Liver (tissue), 10 donors: ENCODE measurements at places on chromosomes 3 and 15.
A peak's percentile ranks its signal among the peaks of the same experiment; 100 is the strongest.

DNA sequence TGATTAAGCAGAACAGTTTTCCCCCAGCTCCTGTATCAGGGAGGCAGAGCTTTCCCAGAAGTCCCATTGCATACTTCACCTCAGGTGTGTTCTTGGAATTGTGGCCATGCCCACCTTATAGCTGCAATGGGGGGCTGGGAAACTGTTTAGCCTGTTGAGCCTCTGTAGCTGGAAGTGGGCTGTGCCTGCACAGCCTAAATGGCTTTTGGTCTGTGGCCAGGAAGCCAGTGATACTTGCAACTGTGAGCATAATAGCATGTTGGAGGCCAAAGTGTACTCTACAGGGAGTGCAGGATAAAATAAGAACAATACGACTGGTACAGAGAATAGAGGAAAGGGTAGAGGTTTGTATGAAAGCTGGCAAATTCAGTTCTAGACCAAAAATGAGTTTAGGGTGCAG, 248.5 kb downstream of the PTPRG start:
- no peaks in the 10 kb centered on the region for H3K36me3 ChIP-seq
- no peak overlapping the region for H3K4me3 ChIP-seq
- no peak for DNase-seq
- H3K27ac ChIP-seq = no peak overlapping the region

- no peak overlapping the region for H3K27ac ChIP-seq
- no peak overlapping the region for H3K4me3 ChIP-seq
- no peak for DNase-seq
- H3K36me3 ChIP-seq = no peaks in the 10 kb centered on the region
Observed at GRCh38 chr3:160169139-160169976, 55.9 kb upstream of the C3orf80 start.

DNA sequence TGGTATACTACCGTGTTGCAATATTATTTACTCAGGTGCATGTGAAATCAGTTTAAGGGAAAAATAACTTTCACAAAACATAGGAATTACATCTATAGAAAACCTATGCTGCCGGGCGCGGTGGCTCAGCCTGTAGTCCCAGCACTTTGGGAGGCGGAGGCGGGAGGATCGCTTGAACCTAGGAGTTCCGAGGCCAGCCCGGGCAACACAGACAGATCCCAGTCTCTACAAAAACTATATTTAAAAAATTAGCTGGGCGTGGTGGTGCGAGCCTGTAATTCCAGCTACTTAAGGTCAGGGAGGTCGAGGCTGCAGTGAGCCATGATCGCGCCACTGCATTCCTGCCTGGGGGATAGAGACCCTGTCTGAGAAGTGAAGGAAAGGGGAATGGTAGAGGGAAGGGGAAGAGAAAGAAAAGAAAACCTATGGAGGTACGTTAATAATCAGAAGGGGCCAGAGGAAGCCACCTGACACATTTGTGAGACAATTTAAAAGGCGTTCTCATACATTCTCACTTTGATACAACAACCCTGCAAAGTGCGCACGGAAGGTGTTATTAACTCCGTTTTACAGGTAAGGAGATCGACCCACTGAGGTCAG, 456 bp upstream of the TMEM62 start:
- H3K36me3 ChIP-seq = peaks cover 2% of the 10 kb centered on the region
- peak overlapping the region; percentile 69 for H3K27ac ChIP-seq
- H3K4me3 ChIP-seq = peak overlapping the region; percentile 82
- no peak for DNase-seq
- no peaks in the 10 kb centered on the region for H3K27me3 ChIP-seq

DNA sequence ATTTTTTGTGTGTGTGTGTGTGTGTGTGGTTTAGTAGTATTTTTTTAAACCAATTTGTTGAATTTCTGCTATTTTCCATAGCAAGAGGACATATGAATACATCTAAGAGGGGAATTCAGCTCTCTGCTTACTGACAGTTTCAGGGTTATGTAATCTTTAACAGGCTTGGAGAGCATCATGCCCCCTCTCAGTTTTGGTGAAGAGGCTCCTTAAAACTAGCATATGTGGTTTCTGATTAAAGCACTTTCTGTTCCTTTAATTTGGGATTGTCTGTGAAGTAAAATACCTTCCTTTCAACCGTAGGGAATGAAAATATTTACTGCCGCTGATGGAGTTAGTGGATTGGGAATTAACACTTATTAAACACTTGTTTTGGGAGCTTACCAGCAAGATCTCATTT, 19.4 kb upstream of the NFKBIZ start:
- H3K27ac ChIP-seq = no peak overlapping the region
- no peaks in the 10 kb centered on the region for H3K36me3 ChIP-seq
- H3K4me1 ChIP-seq = peaks cover 22% of the 10 kb centered on the region
- H3K4me3 ChIP-seq = no peak overlapping the region
- DNase-seq = no peak

DNA sequence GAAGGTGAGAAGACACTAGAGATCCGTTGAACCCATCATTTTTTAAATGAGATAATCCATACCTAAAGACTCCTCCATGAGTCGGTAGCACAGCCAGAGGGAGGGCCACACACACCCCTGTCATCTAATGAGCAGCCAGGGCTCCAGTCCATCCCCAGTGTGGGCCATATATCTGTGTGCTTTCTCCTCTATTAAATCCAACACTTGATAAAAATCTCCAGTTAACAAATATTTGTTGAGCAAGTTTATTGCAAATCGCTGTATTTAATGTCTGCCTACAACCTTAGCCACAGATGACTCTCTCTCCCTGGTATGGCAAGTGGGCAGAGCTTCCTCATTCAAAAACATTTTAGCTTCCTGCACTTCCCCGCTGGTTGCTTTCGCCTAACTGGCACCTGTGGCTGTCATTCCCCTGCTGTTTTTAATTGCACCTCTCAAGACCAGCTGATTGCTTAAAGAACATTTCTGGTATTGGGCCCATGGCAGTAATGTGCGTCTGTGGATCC, 82.8 kb downstream of the SMAD3 start:
- DNase-seq = no peak
- H3K27me3 ChIP-seq = no peaks in the 10 kb centered on the region
- no peaks in the 10 kb centered on the region for H3K36me3 ChIP-seq
- no peak overlapping the region for H3K4me3 ChIP-seq

DNA sequence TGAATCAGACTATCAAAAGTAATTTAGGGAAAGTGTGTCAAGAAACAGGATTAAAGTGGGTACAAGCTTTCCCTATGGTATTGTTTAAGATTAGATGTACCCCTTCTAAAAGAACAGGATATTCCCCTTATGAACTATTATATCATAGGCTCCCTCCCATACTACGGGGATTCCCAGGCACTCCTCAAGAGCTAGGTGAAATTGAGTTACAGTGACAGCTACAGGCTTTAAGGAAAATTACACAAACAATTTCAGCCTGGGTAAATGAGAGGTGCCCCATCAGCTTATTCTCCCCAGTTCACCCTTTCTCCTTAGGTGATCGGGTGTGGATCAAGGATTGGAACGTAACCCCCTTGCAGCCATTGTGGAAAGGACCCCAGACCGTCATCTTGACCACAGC, 240.8 kb upstream of the CNTN6 start:
- H3K27ac ChIP-seq = no peak overlapping the region
- no peaks in the 10 kb centered on the region for H3K27me3 ChIP-seq
- DNase-seq = no peak
- H3K36me3 ChIP-seq = no peaks in the 10 kb centered on the region
- H3K4me3 ChIP-seq = no peak overlapping the region
- no peaks in the 10 kb centered on the region for H3K4me1 ChIP-seq

GRCh38 chr3:157692468-157692867, 189.3 kb upstream of the VEPH1 start:
- H3K27me3 ChIP-seq = no peaks in the 10 kb centered on the region
- no peaks in the 10 kb centered on the region for H3K4me1 ChIP-seq
- H3K36me3 ChIP-seq = no peaks in the 10 kb centered on the region
- no peak overlapping the region for H3K27ac ChIP-seq
- no peak overlapping the region for H3K4me3 ChIP-seq

DNA sequence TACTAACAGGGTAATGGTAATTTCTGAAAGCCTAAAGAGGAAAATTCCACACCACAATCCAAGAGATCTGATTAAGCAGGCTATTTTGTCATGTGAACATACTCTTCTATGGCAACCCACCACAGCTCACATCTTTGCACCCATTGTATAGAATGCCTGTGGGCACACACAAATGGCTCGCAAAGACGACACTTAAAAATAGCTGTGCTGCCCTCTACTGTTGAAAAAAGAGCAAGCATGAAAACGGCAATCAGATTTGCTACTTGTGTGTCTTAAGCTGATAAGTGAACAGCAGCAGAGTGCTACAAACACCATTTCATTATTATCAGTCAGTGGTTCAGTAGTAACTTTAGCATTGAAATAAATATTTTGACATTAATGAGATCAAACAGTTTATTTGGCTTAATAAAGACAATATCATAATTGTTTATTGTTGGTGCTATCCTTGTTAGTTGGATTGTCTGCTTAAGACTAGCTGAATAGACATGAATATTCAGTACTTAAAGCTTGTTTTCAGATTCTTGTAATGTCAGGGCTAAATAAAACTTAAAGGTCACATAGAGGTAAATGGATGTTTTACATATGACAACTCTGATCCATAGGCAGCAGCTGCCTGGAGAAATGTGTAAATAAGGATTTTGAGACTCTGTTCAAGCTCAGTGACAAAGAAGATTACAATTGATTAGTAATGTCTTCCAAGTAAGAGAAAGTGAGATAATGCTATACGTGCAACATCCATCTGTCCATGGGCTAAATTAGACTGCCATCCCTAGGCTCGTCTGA, 199.1 kb downstream of the LRRN1 start:
- no peaks in the 10 kb centered on the region for H3K4me1 ChIP-seq
- H3K4me3 ChIP-seq = no peak overlapping the region
- H3K27ac ChIP-seq = no peak overlapping the region
- no peak for DNase-seq
- H3K36me3 ChIP-seq = no peaks in the 10 kb centered on the region

DNA sequence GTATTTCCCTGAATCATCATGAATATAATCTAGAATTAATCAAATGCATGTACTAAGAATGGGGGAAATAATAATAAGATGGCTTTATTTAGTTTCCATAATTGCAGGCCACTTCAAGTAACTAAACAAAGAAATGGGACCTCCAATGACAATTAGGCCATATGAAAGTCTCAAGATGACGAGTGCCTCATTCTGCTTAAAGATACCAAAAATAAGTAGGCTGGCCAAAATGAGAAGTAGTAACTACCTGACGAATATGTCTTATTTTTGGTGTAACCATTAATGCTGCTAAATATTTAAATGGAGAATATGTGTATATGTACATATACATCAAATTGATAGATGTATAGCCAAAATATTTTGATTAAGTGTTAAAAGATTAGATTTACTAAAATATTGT, 932.6 kb downstream of the EPHA3 start:
- no peaks in the 10 kb centered on the region for H3K4me1 ChIP-seq
- H3K27ac ChIP-seq = no peak overlapping the region
- H3K27me3 ChIP-seq = no peaks in the 10 kb centered on the region
- no peak for DNase-seq

DNA sequence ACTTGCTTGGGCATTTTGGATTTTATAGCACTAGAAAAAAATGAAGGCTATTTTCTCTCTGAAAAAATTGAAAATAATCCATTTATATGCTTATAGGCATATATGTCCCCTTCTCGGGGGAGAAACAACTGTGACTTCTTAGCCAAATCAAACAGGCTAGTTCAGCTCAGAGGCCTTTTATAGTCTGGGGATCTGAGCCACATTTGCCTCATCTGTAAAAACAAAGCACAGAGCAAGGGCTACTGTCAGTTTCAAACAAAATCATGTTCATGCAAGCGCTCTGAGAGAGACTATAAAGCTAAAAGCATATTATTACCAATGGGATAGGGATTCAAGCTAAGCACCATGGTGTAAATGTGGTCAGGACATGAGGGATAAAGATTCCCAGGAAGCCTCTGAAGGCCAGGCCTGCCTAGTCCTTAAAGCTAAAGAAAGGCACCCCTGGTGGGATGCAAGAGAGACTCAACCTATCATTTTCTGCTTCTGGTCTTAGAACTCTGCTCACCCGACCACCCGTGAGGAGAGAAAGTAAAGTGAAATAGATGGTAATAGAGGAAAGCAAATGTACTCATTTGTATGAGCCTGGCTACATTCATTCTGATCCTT, 51.0 kb upstream of the IL12A start:
- H3K4me1 ChIP-seq = no peaks in the 10 kb centered on the region
- no peaks in the 10 kb centered on the region for H3K27me3 ChIP-seq
- H3K27ac ChIP-seq = no peak overlapping the region
- no peaks in the 10 kb centered on the region for H3K36me3 ChIP-seq
- no peak overlapping the region for H3K4me3 ChIP-seq
- no peak for DNase-seq

DNA sequence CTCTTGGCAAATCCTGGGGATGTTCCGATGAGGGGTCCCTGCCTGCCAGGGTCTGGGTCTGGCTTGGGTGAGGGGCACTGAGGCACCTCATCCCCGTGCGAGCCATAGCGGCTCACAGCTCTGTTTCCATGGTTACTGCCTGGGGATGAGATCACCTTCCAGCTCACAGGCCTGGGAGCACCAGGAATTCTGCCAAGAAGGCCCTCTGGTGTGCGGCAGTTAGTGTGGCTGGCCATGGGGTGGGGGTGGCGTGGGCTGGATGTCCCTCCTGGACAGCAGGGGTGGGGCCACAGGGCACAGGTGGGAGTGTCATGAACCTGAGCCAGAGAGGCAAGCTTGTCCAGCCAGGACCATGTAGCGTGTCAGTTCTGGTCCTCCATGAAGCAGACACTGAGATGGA, 22.1 kb upstream of the PRR23E start:
- H3K27ac ChIP-seq = no peak overlapping the region
- DNase-seq = peak; percentile 26
- H3K36me3 ChIP-seq = no peaks in the 10 kb centered on the region
- no peak overlapping the region for H3K4me3 ChIP-seq
- no peaks in the 10 kb centered on the region for H3K27me3 ChIP-seq

DNA sequence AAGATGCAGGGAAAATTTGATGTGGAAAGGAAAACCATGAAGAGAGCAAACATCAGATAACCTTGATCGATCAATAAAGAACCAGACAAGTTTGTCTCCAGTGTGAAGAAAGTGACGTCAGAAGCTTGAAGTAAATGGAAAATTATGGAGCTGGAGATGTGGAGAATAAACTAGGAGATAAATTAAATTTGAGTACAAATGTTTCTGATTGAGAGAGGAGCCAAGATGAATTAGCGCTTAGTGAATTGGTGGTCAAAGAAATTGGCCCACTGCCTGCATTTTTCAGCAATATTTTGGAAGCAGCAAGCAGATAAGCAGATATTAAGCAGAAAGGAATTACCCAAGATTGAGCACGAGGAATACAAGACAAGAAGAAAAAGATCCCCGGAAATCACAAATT, 567.3 kb upstream of the ZNF385D start:
- H3K4me3 ChIP-seq = no peak overlapping the region
- H3K36me3 ChIP-seq = no peaks in the 10 kb centered on the region
- DNase-seq = no peak
- H3K4me1 ChIP-seq = no peaks in the 10 kb centered on the region
- no peak overlapping the region for H3K27ac ChIP-seq
- peaks cover 3% of the 10 kb centered on the region for H3K27me3 ChIP-seq

GRCh38 chr15:55800216-55800615, 57.3 kb upstream of the PRTG start:
- H3K27ac ChIP-seq = no peak overlapping the region
- H3K4me1 ChIP-seq = no peaks in the 10 kb centered on the region
- DNase-seq = no peak
- H3K36me3 ChIP-seq = no peaks in the 10 kb centered on the region

GRCh38 chr15:95693917-95694316, 636.6 kb upstream of the NR2F2 start:
- H3K36me3 ChIP-seq = no peaks in the 10 kb centered on the region
- H3K4me1 ChIP-seq = no peaks in the 10 kb centered on the region
- H3K4me3 ChIP-seq = no peak overlapping the region
- no peak overlapping the region for H3K27ac ChIP-seq
- DNase-seq = no peak
